Kidney (tissue), 22 donors: ENCODE measurements at places on chromosomes 5 and 9. TPM values are rescaled to one million over a fixed set of nuclear protein-coding genes. Genes with fewer than 3 reads are reported as not detected.

Gene TUSC1
- polyA plus RNA-seq: 16.7 TPM

- no peak for DNase-seq
Observed at GRCh38 chr9:126343271-126343700, 16.7 kb downstream of the MVB12B start.

DNA sequence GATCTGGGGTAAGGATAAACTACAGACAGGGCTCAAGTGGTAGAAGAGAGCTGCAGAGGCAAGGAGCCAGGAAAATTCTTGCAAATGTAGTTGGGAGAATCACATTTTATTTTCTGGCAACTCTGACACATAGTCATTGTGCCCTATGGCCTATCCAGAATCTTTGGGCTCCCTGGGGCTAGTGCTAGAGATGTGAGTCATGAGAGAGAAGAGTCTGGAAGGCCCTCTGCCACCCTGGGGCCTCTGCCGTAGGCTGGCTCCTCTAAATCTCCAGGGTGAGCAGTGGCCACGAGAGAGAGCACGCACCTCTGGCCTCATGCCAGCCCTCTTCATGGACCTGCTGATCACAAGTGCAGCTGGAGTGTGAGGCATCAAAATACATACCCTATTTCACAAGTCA lies 74.3 kb upstream of the SSBP2 start:
- DNase-seq: no peak

GRCh38 chr5:132987531-132988408 lies 24.3 kb upstream of the AFF4 start:
- DNase-seq: no peak

DNA sequence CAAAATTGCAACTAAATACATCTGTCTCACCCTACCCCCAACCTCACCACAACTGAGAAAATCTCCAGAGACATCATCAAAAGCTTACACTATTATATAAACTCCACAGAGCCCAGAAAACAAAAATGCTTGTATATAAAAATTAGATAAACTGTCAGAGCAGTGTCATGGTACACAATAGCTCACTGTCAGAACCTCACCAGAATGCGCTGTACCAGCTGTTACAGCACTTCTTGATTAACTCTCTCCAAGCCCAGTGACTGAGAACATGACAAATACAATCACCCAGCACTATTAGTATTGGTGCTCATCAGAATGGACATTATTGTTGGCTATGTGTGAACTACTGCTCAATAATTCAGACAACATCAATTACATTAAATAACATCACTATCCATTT lies 65.7 kb downstream of the ZDHHC21 start:
- DNase-seq: no peak

GRCh38 chr5:53777864-53778618 lies 217.6 kb downstream of the NDUFS4 start:
- DNase-seq: no peak
